ENCODE measurements at places on chromosomes 7 and 10.

GRCh38 chr7:141012696-141013344 lies 1.9 kb downstream of the MRPS33 start:
- no peak for DNase-seq

- DNase-seq = no peak
These were observed 702.2 kb downstream of the MAGI2 start for GRCh38 chr7:78751253-78751652.

DNA sequence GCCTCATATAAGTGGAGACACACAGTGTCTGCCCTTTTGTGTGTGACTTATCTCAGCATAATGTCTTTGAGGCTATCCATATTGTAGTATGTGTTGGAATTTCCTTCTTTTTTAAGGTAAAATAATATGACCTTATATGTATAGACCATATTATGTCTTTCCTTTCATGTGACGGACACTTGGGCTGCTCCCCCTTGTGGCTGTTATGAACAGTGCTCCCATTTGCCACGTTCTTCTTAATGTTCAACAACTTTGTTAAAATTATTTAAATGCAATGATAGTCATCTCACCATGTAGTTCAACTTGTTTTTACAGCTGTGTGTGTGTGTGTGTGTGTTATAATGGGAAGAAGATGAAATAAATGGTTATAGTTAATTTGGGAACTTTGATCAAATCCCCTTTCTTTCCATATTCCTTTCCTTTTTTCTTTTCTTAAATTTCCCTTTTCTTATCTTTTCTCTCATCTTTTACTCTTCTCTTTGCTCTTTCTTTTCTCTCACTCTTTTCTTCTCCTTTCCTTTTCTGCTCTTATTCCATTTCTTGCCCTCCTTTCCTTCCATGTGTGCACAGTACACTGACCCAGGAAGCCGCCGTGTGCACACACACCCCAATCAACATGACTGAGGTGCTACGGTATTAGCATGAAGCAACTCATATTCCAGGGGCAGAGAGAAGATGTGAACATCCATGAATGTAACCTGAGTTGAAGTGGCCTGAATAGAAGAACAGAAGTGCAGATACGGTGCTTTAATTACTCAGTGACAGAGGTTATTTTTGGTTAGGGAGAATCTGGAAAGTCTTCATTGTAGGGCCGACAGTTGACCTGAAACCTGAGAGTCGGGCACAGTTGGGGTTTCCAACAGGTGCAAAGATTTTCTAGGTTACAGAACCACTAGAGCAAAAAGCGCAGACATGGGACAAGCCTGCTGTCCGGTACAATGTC lies 596.6 kb downstream of the SDK1 start:
- DNase-seq = peak; percentile 49

DNA sequence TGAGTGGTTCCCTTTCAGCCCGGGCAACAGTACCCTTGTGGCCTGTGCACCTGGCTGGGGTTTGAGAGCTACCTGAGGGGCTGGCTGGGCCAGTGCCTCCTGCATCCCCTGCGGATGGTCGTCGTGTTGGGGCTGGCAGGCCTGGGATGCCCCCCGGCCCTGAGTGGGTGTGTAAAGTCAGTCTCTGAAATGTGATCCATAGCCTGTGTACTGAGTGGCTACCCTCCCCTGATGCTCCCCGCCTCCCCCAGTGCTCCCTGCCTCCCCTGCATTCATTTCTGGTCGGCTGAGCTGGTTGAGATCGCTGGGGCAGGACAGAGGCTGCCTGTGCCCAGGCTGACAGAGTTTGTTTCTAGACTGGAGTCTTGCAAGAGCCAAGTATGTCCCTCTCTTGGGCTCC lies 9.3 kb downstream of the ZNF316 start:
- no peak for DNase-seq

- DNase-seq = no peak
These were observed 85.0 kb downstream of the LRRN3 start for GRCh38 chr7:111175908-111176441.

GRCh38 chr7:159192725-159193453 lies 48.2 kb upstream of the VIPR2 start:
- no peak for DNase-seq

GRCh38 chr7:88670536-88670935 lies 89.0 kb upstream of the ZNF804B start:
- DNase-seq = no peak

DNA sequence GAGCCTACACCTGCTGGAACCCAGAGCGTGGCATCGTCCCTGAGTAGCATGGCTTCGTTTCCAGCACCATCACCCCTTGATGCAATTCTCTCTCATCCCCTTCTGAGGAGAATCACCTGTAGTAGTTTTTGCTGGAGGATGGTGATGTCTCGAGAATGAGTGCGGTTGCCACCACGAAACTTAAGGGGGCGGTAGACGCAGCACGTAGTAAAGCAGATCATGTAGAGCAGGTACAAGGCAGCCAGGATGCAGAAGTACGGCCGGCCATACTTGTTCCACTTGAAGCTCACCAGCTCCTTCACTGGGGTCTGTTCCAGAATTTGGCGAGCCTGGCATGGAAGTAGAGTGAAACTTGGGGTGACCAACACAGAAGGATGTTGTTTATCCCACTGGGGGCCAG lies 8.1 kb downstream of the TRPV5 start:
- DNase-seq = no peak

- no peak for DNase-seq
These were observed 32.6 kb upstream of the ARHGAP21 start for GRCh38 chr10:24756283-24756682.

DNA sequence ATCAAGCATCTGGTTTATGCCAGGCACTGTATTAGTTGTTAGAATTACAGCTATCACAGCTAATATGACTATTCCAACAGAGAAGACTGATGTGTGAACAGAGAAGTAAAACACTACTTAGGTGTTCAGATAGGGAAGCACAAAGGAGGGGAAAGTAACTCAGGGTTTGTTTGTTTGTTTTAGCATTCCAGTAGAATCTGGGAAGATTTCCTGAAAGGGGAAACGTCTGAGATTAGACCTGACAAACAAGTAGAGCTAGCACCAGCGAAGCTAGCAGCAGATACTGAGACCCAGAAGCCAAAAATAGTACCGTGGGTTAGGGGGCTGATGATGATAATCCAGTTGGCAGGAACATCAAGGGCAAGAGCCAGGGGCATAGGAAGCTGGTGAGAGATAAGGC lies 28.8 kb upstream of the KLHL7 start:
- DNase-seq = no peak

- peak; percentile 10 for DNase-seq
These were observed 6.6 kb downstream of the RASGEF1A start for GRCh38 chr10:43260117-43260761.

DNA sequence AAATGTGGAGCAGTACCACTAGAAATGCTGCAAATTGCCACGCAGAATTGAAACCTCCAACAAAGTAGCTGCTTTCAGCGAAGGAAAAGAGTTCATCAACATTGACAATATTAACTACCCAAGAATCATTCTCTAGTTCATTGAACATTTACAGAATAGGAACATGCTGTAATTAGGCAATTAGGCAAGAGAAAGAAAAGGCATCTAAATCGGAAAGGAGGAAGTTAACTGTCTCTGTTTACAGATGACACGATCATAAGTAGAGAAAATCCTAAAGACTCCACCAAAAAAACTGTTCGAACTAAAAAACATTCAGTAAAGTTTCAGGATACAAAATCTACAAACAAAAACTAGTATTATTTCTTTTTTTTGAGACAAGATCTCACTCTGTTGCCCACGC lies 8.9 kb upstream of the PKD1L1 start:
- no peak for DNase-seq
